ENCODE measurements at places on chromosomes 4 and X.

- no peak for DNase-seq
These were observed 105.7 kb downstream of the TENM3 start for GRCh38 chr4:182348779-182349326.

- peak; percentile 32 for DNase-seq
These were observed at the start of gene EREG for GRCh38 chr4:74364652-74365491. Gene EREG (plus strand): TSS chr4:74365145. CDS start chr4:74365309, 164 bp downstream.

GRCh38 chr4:5209862-5210261, 158.6 kb downstream of the STK32B start:
- DNase-seq: no peak

DNA sequence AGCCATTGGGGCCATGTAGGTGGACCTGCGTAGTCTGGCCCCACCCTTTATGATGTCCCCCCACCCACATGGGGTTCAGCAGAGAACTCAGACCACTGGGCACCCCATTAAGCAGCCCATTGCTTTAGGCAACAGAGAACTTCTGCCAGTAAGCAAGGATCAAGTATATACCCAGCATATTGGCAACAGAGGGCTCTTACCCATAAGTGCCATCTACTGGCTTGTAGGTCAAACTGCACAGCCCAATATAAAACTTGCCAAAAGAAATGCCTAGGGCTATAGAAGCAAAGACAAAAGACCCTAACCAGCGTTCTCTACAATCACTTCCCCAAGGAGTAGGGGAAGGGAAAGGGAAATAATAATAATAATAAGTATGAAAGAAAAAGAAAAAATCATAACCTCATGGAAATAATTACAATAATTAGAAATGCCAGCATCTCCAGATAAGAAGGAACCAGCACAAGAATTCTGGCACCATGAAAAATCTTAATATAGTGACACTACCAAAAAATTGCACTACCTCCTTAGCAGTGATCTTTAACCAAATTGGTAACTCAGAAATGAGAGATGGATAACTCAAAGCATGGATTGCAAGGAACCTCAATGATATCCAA, 1090.7 kb downstream of the FAT4 start:
- no peak for DNase-seq

GRCh38 chr4:56276547-56276946, 110.7 kb downstream of the AASDH start:
- no peak for DNase-seq

DNA sequence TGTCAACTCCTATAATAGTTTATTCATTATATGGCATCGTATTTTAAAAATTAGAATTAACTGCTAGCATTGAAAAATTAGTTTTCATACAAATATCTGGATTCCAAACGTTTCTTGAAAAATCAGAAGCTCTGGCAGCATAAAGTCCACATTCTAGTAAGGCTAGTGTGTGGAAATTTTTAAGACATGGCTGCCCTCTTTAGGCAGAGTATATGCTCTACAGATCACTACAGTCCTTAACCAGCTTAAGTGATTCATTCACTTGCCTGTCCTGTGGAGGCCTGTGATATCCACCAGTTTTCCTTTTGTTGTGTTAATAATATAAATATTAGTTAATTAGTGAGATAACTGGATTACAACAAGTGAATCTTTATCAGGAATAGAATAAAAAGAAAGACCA, 287.2 kb downstream of the OPHN1 start:
- no peak for DNase-seq

DNA sequence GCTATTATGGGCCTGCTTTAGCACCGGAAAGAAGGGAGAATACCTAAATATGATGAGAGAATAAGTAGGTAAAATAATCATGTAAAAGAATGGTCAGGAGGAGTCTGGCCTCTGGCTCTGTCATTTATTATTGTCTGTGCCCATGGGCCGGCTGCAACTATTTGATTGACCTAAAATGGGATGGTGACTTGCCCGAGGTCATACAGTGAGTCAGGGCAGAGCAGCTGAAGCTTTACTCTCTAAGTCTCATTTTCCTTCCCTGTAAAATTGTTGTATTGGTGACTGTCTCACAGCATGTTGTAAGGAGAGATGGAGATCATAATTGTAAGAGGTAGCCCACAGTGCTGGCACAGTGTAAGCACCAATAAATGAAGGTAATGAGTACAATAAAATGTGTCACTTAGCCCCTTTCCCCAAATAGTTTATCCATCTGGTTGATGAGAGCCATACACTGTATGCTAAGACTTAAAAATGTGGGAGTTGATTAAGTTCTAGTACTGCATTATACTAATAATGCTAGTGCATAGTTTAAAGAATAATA, 39.6 kb downstream of the RUFY3 start:
- no peak for DNase-seq

GRCh38 chr4:100340512-100341485, 150.5 kb upstream of the DDIT4L start:
- DNase-seq: no peak

- no peak for DNase-seq
These were observed 106.2 kb downstream of the SYTL5 start for GRCh38 chrX:38112566-38112965.
